Stimulated activated CD4-positive, alpha-beta T cell treated with anti-CD3 and anti-CD28 coated beads, Interleukin-15, amount 100 ng/mL, for 1 hour (primary cell): ENCODE measurements at places on chromosomes 2 and 18.

- no peak for DNase-seq
Observed at GRCh38 chr2:219286436-219287115, 7.4 kb downstream of the DNAJB2 start.

DNA sequence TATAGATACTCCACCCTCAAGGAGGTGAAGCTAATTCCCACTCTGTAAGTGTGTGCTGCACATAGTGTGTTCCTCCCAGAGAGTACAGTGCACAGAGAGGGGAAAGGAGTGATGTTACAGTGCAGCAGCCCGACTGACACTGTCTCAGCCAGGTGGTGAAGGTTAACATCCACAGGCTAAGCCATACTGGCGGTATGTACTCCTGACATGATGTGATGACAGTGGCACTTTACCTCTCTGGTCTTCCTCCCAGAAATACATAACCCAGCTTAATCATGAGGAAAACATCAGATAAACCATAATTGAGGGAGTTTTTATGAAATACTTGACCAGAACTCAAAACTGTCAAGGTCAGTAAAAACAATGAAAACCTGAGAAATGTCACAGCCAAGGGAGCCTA is 107.1 kb downstream of the RAB3GAP1 start:
- no peak for DNase-seq

DNA sequence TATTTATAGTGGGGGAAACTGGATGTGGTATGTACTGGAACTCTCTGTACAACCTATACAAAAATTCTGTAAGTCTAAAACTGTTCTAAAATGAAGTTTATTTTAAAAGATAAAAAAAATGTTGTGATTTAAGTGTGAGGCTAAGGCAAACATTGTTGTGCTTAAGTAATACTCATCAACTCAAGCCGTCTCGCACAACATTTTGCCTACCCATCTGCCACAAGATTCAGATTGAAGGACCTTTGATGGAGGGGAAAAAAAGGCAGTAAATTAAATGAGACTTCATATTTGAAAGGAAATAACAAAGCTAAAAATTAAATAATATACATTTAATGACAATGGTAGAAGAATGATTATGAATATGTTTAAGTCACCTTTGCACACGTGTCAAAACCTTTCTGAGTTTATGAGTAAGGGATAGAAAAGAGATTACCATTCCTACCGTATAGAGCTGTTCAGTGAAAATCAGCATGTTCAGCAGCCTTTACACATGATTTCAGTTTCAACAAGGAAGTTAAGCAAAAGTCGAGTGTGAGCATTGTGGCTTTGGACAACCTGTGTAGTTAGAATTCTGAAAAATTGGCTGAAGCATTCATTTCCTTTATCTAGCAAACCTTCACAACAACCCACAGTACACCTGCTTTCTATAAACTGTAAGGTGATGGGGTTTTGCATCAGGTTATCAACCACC is 499.3 kb downstream of the IRS1 start:
- no peak for DNase-seq

- DNase-seq = no peak
Observed at GRCh38 chr2:96683972-96684820, 41.6 kb downstream of the FER1L5 start.

- DNase-seq = no peak
Observed at GRCh38 chr2:100935372-100935752, 66.7 kb upstream of the RPL31 start.

DNA sequence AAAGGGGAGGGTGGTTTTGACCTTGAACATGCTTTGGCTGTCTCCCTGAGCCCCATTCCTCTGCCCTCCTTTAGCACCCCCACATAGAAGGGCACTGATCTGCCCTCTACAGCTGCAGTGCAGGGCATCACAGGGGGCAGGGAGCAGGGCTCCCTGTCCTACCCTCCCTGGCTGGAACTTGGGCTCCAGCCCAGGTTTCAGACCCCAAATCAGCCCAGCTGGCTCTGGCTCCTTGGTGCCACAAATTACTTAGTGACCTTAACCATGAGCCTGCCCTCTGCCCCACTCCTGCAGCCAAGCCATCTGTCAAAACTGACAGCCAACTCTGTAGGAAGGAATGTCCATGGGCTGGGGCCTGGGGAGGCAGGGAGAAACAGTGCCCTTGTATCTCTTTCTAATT is 105.6 kb downstream of the MAPK4 start:
- no peak for DNase-seq

DNA sequence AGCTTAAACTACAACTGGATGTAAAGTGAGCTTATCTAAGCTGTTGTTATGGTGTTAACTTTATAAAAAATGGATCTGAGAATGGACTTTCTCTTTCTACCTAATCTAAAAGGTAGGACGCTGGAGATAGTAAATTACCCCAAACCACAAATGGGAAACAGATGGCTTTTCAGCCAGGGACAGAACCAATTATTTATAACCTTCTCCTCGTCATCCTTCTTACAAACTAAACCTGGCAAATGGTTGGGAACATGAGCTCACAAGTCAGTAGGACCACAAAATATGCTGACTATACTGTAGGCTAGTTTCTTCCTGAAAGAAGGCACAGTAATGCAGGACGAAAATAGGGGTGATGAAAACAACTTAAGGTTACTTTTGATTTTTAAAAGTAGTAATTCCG is 32.7 kb upstream of the ZDBF2 start:
- no peak for DNase-seq

- DNase-seq = no peak
Observed at GRCh38 chr18:49842656-49843055, 29.3 kb upstream of the ACAA2 start.

- DNase-seq = no peak
Observed at GRCh38 chr2:27518782-27519113, 22.1 kb downstream of the GCKR start.

- DNase-seq = no peak
Observed at GRCh38 chr2:17539611-17540092, 844 bp upstream of the VSNL1 start.

DNA sequence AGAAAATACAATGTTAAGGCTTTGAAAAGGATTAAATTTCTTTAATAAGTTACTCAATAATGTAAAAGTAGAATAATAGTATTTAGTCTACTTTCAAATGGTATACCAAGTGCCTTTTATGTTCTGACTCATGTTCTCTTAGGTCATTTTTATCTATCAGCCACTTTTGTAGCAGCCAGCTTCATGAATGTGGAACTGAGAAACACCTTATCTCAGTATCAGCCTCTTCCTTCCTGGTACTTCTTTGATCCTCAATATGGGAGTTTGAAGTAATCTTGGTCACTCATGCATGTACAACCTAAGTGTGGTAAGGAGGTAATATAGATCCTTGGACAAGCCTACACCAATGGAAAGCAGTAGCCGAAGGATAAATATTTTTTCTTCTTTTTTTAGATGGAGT is 180.4 kb upstream of the NRXN1 start:
- no peak for DNase-seq

DNA sequence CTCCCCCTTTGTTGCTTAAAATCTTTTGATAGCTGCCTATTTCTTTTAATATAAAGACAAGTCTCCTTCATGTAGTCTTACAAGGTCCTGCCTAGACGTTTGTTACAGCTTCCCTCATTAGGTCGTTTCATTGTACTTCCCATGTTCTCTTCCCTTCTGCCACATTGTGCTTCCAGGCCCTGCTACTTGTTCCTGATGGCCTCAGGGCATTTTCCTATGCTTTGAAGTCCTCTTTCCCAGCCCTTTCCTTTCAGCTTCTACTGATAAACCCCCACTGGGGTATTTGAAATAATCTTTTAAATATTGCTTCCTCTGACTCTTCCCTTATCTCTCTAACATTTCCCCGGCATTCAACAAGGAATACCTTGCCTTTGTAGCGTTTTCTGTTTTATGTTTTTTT is 67.4 kb downstream of the UBE2E3 start:
- DNase-seq = no peak

- no peak for DNase-seq
Observed at GRCh38 chr2:53509831-53510388, 257.7 kb upstream of the CHAC2 start.

DNA sequence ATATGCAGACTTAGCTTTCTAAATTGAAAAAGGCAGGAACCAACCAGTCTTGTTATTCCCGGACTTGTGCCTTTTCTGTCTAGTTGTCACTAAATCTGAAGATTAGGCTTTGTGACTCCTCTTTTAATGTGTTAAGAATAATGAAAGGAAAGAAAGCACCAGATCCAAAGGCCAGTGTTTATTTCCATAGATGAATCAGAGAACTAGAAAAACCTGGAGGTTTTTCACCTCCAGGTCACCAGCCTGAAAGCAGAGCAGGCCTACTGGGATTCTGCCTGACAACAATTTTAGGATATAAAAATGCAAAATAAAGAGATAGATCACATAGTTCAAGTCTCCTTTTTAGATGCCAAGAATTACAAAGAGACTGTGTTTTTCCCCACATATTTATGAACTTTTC is 160.4 kb downstream of the GULP1 start:
- no peak for DNase-seq

- DNase-seq = no peak
Observed at GRCh38 chr2:127379712-127380355, 7.9 kb downstream of the MAP3K2 start.

GRCh38 chr18:48326901-48327675 is 82.1 kb downstream of the ZBTB7C start:
- DNase-seq = no peak

DNA sequence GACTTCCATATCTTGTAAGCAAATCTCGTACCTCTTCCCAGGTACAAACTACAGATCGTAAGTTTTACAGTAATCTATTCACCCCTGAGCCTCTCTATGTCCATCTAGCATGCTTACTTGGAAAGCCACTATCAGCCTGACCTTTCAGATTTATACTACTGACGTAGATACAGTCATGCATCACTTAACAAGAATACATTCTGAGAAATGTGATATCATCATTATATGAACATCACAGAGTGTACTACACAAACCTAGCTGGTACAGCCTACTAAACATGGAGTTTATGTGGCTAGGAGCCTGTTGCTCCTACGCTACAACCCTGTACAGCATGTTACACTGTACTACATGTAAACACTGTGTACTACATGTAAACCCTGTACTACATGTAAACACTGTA is 293.2 kb upstream of the ZNF804A start:
- DNase-seq = no peak

GRCh38 chr2:180125245-180125962 is 118.3 kb upstream of the CWC22 start:
- DNase-seq = no peak

DNA sequence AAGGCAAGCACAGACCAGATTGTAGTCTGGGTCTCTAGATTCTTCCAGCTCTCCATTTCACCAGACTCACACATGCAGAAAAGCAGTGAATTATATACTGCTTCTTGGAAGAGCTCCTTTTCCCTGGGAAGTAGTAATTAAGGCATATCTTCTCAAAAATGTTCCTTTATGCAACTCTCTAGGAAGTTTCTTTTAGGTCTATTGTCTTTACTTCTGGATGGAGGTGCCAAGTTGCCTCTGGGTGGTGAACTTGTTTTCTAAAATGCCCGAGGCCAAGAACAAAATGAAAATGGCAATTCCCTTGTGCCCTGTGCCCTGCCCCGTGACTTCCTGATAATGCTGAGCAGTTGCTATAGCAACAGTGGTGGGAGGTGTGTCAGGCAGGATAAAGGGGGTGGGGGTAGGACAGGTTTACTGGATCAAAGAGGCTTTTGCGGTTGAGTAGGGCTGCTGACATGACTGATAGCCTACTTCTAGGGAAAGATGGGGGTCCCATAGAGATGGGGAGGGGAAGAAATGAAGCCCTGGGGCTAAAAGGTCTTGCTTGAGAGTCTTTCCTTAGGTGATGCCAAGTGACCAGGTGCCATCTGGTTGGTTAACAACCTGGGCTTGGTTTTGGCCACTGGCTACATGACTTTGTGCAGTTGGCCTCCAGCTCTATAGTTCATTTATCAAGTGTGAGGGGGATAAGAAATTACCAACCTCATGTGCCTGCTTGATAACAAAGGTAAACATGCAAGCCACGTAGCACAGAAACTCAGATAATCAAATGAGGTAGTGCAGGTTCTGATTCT is 11.8 kb downstream of the IGFBP2 start:
- no peak for DNase-seq

GRCh38 chr2:3754280-3754679 is 50.9 kb downstream of the DCDC2C start:
- DNase-seq = no peak

DNA sequence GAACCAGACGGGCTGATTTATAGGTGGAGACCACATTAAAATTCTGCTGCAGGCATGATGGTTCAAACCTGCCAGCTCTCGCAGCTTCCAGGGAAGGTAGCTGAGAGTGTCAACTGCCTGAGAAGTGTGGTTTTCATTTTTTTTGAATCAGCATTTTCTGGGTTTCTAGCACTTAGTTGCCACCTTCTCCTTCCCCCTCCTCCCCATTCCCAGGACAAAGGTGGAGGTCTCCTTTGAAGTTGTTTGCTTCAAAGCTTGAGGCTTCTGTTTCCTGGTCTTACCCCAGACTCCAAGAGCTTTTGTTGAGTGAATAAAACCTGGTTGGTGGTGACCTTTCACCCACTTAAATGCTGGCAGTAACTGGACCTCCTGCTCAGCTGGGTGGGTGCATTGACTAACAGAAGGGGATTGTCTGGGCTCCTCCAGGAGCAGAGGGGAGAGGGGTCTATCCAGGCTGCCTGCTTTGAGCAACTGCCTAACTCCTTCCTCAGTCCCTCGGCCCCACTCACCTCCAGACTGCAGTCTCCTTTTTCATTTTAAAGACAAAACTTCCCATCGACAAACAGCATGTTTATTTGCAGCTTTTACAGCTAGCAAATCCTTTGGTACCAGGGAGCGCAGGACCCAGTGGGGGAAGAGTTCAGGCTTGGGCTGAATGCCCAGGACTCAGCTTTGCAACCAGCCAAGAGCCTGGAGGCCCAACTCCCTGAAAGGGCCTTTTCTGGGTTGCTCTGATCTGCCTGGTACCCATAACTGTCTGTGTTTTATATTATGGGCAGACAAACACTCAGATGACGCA is 3.5 kb downstream of the RHOB start:
- no peak for DNase-seq

DNA sequence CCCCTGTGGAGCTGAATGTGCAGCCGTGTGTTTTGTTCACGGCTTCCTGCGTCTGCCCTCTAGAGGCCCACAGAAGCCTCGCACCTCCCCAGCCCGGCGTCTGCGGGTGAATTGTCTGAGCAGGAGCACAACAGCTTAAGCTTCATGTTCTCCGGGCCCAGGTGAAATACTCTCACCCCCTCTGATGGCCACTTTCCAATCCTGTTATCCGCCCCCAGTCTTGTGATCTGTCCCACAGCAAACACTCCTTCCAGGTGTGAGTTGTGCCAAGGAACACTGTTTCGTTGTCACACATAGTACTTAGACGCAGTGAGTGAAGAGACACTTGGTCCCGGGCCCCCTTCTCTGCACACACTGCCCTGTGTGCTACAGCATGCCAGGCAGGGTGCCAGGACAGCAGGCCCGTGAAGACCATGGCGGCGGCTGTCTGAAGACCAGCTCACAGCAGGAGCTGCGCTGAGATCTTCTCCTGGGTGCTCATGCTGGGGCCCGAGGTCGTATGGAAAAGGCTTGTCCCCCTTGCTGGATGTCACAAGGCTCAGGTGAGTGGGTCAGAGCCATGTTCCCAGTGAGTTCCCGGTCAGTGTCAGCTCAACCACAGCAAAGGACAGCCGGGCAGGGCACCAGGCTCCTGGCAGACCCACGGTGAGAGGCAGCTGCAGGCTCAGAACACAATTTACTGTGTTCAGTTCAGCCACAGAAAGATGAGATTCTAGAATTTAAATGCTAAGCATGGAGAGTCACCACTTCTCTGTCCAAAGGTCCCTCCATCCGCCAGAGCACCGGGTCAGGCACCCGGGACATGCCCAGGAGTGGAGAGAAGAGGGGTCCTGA is 6.8 kb upstream of the PXDN start:
- DNase-seq = peak; percentile 17
